Stimulated activated CD4-positive, alpha-beta T cell treated with anti-CD3 and anti-CD28 coated beads, Interleukin-12 subunit alpha, Interleukin-12 subunit beta, amount 100 ng/mL, for 48 hours (primary cell): ENCODE measurements at places on chromosomes 7 and 10.

DNA sequence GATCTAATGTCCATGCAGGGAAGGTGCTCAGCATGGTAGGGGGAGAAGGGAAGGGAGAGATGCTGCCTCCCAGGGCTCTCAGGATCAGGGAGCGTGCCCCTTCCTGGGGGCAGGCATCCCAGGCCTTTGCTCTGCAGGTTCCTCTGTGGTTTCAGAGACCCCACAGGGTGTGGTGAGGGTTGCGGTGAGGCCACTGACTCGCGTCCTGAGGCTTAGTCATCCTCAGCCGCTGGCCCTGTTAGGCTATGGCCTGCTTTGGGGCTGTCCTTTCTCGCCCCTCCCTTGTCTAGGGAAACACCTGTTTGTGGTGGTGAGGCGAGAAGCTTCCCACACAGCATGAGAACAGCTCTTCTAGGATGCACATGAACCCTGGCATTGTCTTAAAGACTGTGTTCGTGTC is 558.3 kb upstream of the FOXK1 start:
- DNase-seq: no peak

- DNase-seq: no peak
These were observed 310.4 kb downstream of the EXOC4 start for GRCh38 chr7:133563251-133563650.

- DNase-seq: no peak
These were observed 26.3 kb downstream of the DOCK1 start for GRCh38 chr10:126931544-126931943.

DNA sequence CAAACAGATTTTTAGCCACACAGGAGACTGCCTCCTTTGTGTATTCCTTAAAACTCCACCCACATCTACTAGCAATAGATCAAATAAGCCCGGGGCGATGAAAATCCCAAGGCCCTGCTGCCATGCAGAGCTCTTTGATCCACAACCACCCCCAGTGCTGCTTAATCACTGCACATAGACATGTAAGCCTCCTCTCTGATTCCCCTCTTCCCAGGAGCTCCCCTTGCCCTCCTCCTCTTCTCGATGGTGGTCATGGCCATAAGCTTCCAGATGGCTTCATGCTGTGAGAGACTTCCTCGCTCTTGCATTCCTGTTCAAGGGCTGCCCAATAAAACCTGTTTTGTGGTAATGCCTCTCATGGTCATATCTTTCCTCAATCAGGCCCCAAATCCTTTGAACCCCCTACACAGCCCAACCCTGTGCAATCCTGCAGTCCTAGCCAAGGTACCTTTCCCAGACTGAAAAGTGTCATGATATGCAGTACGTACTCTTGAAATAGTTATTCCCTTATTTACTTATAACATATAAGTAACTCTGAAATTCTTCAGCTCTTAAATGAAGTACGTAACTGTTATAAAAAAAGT is 158.5 kb downstream of the CACNA2D1 start:
- DNase-seq: no peak

- DNase-seq: no peak
These were observed 231.1 kb downstream of the ARHGAP12 start for GRCh38 chr10:31697271-31698180.
